Urinary bladder (tissue), 4 donors: ENCODE measurements at places on chromosomes 2 and 18. TPM values are rescaled to one million over a fixed set of nuclear protein-coding genes. Genes with fewer than 3 reads are reported as not detected.

RNF144A gene
- 28.5 TPM for total RNA-seq

TEKT4 gene
- not detected for total RNA-seq

NEB gene
- 79.5 TPM for total RNA-seq

POTEJ gene
- not detected for total RNA-seq

ZSWIM2 gene
- total RNA-seq, result 0.21 TPM

MC4R gene
- 0.16 TPM for total RNA-seq

DNAH7 gene
- 3.5 TPM for total RNA-seq

TUBB6 gene
- total RNA-seq, result 441 TPM

SERPINB3 gene
- 0.16 TPM for total RNA-seq

EVA1A gene
- 7.1 TPM for total RNA-seq

NPC1 gene
- 30.5 TPM for total RNA-seq

SIX3 gene
- total RNA-seq, result not detected

GAD1 gene
- 0.85 TPM for total RNA-seq

RNF149 gene
- 113 TPM for total RNA-seq

KLHL30 gene
- total RNA-seq, result 1.8 TPM

ZNF532 gene
- 105 TPM for total RNA-seq

TNFRSF11A gene
- total RNA-seq, result 11.1 TPM

PLEKHM3 gene
- total RNA-seq, result 30.1 TPM

PSTPIP2 gene
- 7.2 TPM for total RNA-seq
